ENCODE measurements at places on chromosomes 16 and 17.
A peak's percentile ranks its signal among the peaks of the same experiment; 100 is the strongest.

GRCh38 chr17:81254955-81255717 lies 16.0 kb downstream of the NDUFAF8 start:
- DNase-seq: peak; percentile 65

DNA sequence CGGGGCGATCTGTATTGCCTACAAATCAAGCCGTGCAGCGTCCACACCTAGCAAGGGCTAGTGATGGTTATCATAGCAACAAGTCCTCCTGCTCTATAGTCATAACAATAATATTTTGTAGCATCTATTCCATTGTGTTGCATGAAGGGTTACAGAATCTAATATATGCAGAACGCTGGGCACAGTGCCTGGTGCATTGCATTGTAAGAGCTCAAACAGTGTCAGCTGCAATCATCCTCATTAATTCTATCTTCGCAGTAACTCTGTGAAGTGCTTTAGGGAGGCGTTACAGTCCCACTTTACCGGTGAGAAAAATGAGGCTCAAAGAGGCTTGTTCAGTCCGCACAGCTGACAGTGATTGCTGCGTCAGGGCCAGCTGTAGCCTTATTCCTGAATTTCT lies 149.4 kb downstream of the RBFOX1 start:
- no peak for DNase-seq

GRCh38 chr17:68953340-68953997 lies 1.7 kb downstream of the ABCA8 start:
- DNase-seq: no peak

DNA sequence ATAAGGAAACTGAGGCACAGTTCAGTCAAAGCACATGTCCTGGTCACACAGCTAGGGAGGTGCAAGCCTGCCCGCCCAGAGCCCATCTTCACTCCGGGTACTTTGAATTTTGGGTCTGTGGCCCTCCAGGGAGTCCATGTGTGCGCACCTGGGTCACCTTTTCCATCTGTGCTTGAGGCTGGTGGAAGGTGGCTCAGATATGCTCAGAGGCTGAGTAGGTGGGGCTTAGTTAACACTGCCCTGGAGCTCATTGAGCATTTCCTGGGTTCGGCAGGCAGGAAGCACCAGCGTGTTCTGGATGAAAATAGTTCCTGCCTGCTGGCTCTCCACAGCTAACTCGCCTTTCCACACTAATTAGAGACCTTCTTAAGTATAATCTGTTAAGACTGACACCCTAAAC lies 19.2 kb downstream of the FAM234A start:
- DNase-seq: no peak

DNA sequence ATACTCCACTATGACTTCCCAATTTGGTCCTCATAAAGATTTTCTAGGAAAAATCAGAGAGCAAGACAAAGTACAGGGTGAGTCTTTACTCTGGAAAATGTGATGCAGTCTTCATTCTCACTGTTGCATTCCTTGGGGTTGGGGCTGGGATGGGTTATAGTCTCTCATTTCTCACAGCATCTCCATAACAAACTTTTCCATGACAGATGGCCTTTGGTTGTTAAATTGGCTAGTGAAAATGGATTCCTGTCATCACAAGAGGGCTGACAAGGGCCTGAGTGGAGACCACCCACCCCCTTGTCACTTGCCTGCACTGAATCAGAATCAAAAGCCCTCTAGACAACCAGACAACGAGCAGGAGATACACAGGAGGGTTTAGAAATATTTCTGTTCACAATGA lies 174.6 kb downstream of the AATF start:
- DNase-seq: no peak

All from kidney epithelial cell (primary cell).